Breast epithelium (tissue), 4 donors: ENCODE measurements at places on chromosomes 2 and 18.

DNA sequence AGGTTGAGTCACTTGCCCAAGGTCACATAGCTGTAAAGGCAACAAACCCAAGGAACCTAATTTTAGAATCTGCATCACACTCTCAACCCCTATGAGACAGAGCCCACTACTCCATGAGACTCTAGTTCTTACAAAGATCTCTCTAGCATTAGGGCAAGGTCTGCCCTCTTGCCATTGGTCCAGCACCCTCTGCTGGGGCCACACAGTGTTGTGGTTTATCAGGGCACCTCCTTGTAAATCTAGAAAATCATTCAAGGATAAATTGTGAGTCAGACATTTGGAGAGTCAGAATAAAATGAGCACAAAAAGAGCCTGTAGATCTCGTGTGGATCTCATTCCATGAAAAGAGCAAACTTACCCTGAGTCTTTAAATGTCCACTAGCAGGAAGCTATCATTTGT lies 91.2 kb downstream of the SLC8A1 start:
- no peak for DNase-seq
- H3K4me3 ChIP-seq: no peak overlapping the region
- no peaks in the 10 kb centered on the region for H3K4me1 ChIP-seq
- no peaks in the 10 kb centered on the region for H3K36me3 ChIP-seq
- H3K27me3 ChIP-seq: no peaks in the 10 kb centered on the region

DNA sequence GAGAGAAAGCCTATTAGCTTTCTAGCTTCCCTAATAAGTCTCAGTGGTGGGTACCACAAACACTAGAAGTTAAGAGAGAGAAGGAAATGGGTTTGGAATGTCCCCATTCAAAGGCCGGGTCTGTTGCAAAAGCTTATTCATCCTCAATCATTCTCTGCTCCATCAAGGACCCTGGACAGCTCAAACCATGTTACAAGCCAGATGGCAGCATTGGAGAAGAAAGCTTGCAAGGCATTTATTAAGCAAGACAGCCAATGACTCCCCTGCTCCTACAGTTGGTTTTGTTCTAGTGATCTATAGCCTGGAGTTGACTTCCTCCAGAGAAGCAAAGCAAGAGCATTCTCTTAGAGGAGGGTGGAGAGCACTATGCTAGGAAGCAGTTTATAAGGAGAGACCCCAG lies 86.9 kb upstream of the LMAN1 start:
- no peaks in the 10 kb centered on the region for H3K36me3 ChIP-seq
- H3K4me3 ChIP-seq: no peak overlapping the region
- no peaks in the 10 kb centered on the region for H3K27me3 ChIP-seq

DNA sequence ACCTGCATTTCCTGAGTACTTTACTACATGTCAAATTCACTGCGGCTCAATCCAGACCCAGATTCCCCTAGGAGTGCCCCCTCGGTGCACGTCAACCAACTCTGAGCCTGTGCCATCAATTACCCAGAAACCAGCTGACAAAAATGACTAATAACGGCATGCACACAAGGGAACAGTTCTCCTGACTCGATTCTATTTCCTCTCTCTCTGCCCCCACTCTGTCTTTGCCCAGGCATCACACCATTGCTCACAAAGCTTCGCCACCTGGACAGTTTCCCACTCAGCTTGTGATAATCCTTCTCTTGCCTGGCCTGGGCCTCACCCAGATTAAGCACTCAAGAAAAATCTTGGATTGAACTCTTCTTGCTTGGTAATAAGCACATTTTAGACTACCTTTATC lies 115.3 kb upstream of the NDUFV2 start:
- no peaks in the 10 kb centered on the region for H3K4me1 ChIP-seq
- no peaks in the 10 kb centered on the region for H3K27me3 ChIP-seq
- DNase-seq: no peak
- no peak overlapping the region for H3K4me3 ChIP-seq

- no peaks in the 10 kb centered on the region for H3K36me3 ChIP-seq
- no peak for DNase-seq
- H3K27me3 ChIP-seq: no peaks in the 10 kb centered on the region
- no peaks in the 10 kb centered on the region for H3K4me1 ChIP-seq
Measured at GRCh38 chr2:2271469-2271941, 59.6 kb downstream of the MYT1L start.

DNA sequence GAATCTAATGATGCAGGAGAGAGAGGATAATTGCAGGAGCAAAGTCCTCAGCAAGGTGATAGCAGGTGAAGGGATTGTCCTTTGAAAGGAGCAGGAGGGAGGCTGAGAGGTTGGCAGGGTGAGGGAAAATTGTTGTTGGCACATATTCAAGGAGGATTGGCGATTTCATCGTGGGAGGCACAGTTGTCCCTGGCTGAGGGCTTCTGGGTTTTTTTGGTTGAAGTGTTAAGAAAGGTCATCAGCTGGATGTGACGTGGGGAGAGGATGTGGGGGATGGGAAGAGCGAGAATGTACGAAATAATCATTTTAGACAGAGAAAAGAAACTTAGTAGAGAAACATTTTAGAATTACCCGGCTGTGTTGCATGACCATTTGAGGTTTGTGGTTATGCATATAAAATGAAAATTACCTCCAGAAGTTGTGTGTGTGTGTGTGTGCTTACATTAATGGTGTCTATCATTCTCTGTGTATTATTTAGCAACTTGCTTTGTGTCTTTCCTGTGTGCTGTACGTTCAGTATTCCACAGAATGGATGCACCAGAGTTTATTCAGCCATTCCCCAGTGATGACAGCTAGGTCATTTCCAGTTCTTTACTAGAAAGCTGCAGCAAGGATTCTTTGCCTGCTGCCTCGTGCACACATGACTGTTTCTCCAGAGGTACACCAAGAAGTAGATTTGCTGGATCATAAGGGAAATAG lies 67.6 kb downstream of the SDC1 start:
- no peak overlapping the region for H3K4me3 ChIP-seq
- H3K27me3 ChIP-seq: no peaks in the 10 kb centered on the region
- H3K27ac ChIP-seq: no peak overlapping the region
